Stimulated activated CD4-positive, alpha-beta T cell treated with anti-CD3 and anti-CD28 coated beads, TNF-alpha, amount 100 ng/mL, for 1 hour (primary cell): ENCODE measurements at places on chromosomes 12 and 14.

GRCh38 chr14:60161196-60162107, 3.7 kb downstream of the DHRS7 start:
- DNase-seq: no peak

GRCh38 chr12:50567926-50568325, 63.1 kb downstream of the DIP2B start:
- no peak for DNase-seq

DNA sequence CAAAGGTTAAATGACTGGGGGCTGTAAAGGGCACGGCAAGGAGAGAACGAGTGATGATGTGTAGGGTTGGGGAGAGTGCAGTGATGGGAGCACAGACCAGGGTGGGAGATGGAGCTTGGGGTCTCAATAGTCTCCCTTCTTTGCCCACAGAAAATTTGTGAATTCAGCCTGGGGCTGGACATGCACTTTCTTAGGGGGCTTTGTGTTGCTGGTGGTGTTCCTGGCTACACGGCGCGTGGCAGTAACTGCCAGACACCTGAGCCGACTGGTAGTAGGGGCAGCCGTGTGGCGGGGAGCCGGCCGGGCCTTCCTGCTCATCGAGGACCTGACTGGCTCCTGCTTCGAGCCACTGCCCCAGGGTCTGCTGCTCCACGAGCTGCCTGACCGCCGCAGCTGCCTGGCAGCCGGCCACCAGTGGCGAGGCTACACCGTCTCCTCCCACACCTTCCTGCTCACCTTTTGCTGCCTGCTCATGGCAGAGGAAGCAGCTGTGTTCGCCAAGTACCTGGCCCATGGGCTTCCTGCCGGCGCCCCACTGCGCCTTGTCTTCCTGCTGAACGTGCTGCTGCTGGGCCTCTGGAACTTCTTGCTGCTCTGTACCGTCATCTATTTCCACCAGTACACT, 1.7 kb downstream of the FITM1 start:
- no peak for DNase-seq

DNA sequence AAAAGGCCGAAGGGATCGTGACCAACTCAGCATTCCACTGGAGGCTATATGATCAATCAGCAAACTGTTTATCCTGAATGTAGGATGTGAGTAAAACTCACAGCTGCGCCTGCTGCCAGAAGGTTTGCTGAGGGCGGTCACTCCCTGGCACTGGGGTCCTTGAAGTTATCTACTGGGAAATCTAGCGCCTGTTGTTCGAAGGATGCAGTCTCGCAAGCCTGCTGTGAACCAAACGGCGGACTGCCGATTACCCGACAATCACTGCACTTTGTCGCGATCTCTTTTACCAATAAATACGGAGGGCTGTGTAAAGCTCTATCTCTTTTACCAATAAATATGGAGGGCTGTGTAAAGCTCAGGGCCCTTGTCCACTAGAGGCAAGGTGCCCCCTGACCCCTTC, 12.9 kb downstream of the DDX51 start:
- no peak for DNase-seq

DNA sequence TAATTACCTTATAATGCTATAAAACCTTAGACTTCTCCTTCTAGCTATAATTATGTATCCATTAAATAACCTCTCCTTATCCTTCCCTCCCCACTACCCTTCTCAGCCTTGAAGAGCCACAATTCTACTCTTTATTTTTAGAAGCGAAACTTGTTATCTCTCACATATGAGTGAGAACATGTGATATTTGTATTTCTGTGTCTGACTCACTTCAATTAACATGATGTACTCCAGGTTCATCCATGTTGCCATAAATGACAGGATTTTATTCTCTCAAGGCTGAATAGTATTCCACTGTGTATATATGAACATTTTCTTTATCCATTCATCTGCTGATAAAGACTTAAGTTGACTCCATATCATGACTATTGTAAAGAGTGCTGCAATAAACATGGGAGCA, 485.6 kb downstream of the FLRT2 start:
- no peak for DNase-seq

DNA sequence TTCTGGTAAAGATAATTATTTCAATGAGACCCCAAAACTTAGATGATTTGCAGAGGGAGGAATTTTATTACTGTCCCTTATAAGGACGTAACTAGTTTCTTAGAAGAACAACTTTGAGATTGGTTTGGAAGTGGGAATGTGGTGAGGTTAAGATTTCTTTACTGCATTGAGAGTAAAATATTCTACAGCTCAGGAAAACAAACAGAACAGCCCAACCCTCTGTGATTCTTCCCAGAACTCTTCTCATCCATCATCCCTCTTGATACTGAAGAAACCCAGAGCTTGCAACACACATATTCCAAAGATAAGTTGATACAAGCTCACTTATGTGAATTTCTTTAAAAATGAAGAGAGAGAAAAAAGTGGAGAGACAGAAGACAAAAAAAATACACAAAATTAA, 234.2 kb downstream of the CRADD start:
- no peak for DNase-seq

DNA sequence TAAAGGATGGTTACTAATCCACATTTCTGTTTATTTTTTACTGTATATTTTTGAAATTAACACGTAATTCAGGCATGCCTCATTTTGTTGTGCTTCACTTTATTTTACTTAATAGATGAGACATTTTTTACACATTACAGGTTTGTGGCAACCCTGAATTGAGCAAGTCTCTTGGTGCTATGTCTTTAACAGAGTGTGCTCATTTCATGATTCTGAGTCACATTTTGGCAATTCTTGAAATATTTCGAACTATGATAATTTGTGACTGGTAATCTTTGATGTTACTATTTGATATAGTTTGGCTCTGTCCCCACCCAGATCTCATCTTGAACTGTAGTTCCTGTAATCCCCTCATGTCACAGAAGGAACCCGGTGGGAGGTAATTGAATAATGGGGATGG, 1120.5 kb upstream of the FLRT2 start:
- DNase-seq: no peak

DNA sequence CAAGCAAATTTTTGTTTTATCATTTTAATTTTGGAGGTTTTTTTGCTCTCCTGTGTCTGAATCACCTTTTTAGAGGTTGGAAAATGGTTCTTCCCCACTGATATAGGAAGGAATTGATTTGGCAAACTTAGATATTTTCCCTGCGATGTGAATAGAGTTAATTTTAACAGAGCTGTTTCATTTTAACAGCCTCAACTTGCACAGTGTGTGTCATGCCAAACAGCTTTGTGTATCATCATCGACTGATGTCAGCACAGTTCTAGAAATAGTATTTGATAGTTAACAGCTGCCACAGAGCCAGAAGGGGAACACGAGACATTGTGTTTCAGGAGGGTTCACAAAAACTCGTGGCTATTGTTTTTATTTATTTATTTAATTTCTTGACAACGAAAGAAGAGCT, 243.1 kb upstream of the FOXN3 start:
- DNase-seq: no peak

DNA sequence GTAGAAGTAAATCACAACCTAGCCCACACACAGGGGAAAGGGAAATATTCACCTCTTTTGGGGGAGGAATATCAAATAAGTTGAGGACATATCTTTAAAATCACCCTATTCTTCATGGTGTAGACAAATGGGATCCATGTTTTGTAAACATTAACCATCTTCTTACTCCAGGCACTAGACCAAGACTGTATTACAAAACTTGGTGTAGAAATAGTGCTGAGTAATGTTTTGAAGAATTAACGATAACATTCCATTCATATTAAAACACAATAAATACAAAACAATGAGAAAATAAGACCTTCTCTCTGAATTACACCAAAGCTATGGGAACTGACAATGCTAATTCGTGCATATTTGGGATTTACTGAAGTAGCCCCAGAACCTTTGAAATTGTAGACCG, 633.6 kb downstream of the BCL11B start:
- DNase-seq: no peak

- DNase-seq: no peak
Measured at GRCh38 chr12:68069275-68069674, 80.0 kb downstream of the IFNG-AS1 start.

GRCh38 chr12:63900922-63901793, 56.7 kb downstream of the SRGAP1 start:
- no peak for DNase-seq

DNA sequence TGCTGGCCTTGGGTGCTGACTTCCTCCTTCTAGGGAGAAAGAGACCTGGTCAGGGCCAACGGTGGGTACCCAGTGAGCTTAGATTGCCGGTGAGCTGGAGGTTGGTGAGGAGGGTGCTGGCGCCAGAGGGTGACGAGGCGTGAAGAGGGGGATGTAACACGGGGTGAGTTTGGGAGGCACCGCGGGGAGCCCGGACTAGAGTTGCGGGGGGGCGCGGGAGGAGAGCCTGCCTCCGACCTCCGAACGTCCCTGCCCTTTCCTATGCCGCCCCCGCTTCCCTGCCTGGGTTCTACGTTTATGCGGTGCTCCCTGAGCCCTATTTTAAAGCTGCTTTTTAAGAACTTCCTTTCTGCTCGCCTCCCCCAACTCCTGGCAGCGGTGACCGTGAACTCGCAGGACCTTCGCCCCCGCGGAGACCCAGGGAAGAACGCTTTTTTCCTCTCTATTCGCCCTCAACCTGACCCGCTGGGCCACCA, 18.6 kb downstream of the OR6S1 start:
- DNase-seq: no peak

DNA sequence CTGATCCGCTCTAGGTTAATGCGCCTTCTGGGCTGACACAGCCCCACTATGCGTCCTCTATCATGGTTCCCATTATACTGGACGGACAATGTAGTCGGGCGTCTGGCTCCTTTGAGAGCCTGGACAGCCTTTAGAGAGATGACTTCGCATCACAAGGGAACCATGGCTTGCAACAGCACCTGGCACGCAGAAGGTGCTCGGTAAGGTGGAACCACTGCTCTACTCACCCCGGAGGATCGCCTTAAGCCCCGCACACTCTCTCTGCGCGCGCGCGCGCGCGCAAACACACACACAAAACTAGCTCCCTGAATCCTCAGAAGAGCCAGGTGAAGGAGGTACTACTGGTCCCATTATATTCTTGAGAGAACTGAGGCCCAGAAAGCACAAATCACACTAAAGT, 7.1 kb downstream of the MAP3K12 start:
- no peak for DNase-seq

GRCh38 chr14:78997811-78998210, 827.6 kb downstream of the NRXN3 start:
- DNase-seq: no peak

DNA sequence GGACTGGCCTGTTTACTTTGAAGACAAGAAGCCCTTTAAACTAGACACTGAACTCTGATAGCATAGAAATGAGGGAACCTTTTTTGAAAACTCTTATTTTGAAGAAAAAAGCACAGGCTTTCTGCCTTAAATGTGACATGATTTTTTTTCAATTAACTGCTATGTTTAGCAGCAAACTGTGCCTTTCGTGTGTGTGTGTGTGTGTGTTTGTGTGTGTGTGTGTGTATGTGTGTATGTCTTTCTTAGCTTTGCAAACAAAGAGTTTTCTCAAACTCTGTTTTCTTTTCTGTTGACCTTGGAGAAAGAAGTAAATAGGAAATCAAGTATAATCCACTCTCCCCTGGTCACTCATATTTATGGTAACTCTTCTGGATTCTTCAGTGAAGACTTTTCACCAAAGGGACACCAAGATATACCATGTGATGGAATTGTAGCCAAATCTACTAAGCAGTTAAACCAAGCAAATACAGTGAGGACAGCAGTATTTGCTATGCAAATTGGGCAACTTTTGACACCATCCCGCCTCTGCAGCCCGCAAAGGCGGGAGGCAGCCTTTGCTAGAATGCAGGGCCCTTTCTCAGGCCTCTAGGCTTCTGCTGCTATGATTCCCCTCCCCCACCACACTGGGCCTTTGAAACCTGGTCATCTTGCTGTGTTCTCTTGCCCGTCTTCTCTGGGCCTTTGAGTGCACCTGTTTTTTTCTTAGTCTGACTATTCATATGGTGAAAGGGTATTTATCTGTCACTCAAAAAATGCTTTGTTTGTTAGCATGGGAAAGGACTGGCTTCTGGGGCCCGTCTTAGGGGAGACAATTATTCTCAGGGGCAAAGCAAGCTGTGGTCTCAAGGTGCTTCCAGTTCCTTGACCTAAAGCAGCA, 107.9 kb downstream of the MYRFL start:
- DNase-seq: no peak

- no peak for DNase-seq
Measured at GRCh38 chr12:111842556-111843396, 748 bp downstream of the MAPKAPK5 start.

DNA sequence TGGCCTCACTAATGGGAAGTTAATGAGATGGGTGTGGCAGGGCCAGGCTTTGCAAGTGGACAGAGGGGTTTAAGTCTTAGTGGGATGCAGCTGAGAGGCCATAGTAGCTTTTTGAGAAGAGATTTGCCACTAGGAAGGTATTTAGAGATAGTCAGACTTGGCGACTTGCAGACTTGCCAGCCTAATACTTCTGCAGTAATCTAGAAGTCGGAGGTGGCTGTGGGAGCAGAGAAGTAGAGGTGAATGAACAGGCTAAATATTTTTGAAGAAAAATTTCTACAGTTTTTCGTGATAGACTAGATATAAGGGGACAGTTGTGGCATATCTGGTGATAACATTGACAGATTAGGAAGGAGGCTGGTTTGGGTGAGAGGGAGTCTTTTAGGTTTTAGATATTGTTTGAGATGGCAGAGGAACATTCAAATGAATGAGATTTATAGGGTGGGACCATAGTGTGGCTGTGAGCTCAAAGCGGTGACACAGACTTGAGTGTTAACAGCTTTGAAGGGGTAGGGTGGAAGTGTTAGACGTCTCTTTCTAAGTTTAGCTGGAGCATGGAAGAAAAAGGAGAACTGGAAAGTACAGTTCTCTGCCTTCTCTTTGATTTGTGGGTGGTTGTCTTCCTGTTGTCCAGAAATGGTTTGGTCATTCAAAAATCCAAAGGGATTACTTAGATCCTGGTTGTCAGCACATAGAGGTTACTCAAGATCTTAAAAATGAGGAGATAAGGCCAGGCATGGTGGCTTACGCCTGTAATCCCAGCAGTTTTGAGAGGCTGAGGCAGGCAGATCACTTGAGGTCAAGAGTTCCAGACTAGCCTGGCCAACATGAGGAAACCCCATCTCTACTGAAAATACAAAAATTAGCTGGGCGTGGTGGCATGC, 44.9 kb downstream of the MAPKAPK5 start:
- DNase-seq: no peak
